ENCODE measurements at places on chromosomes 6 and 20.
A peak's percentile ranks its signal among the peaks of the same experiment; 100 is the strongest.

GRCh38 chr20:18728165-18728869, 85.3 kb upstream of the SCP2D1 start:
- no peak for DNase-seq

- no peak for DNase-seq
These were observed 631.4 kb downstream of the CDH26 start for GRCh38 chr20:60589623-60590022.

DNA sequence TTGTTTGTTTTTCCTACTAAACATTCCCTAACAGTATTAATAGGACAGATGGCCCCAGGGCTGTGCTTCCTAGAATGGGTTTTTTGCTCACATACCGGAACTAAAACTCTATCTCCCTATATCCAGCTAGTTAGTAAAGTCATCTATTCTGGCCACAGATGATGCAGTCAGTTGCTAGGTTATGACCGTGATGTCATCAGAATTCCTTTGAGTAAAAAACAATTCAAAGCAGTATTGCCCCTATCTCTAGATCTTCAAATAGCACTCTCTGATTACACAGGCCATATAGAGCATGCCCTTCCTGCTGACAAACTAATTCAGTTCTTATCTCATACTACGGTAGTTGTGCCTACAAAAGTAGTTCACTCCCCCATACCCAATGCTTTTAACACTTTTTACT, 17.9 kb upstream of the ZNF451 start:
- DNase-seq, result no peak

GRCh38 chr6:7258231-7258763, 54.7 kb downstream of the SSR1 start:
- DNase-seq, result no peak

DNA sequence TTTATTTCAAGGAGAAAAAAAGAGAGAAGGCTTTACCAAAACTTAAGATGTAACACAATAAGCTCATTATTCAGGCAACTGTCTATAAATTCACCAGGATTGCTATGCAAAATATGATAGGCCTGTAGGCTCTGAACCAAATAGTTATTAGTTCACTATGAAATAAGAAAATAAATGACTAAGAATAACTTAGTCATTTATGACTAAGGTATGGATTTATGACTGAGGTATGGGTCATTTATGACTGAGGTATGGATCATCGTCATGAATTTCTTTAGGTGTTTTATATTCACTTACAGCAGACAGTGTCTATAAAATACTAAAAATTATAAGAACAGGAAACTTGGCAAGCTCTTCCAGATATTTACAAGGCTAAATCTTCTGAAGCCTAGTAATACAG, 52.1 kb upstream of the SNX9 start:
- DNase-seq, result no peak

DNA sequence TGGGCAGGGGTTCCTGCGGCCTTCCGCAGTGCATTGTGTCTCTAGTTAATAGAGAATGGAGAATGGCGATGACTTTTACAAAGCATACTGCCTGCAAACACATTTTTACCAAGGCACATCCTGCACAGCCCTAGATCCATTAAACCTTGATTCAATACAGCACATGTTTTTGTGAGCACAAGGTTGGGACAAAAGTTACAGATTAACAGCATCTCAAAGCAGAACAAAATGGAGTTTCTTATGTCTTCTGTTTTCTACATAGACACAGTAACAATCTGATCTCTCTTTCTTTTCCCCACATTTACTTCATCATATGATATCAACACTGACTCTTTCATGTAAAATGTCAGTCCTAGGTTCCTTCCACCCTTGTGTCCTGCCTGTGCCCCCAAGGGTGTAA, 63.5 kb downstream of the GCNT2 start:
- no peak for DNase-seq

DNA sequence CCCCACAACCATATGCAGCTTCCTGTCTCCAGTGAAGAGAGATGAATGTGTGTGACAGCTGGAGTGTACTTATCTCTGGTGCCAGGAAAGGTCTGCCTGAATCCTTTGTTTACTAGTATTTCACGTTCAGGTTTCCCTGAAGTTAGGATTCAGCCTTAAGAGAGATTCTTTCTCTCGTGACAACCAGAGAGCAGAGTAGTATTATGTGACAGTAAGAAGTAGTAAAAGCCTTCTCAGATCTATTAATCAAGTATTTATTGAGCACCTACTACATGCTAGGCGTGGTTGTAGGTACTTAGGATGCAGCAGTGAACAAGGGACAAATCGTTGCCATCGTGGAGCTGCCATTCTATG, 949 bp downstream of the KIFC1 start:
- no peak for DNase-seq

DNA sequence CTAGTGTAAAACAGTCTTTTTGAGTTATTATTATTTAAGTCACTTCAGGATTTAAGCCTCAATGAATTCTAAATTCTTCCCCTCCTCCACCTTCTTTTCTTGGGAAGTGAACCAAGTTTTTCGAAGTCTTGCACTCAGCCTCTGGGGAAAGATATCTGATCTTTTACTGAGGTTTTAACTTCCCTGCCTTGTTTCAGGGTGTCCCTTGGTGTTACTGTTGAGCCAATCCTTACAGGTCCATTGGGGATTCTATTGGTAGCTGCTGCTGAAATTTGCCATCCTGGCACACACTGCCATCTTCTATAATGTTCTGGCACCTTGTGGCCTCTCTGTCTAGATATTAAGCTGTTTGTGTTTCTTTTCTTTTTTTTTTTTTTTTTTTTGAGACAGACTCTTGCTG, 31.7 kb downstream of the BEND6 start:
- DNase-seq, result no peak

GRCh38 chr6:51554029-51554428, 533.4 kb downstream of the PKHD1 start:
- DNase-seq, result no peak

- DNase-seq, result no peak
These were observed 511.1 kb upstream of the MAP3K7 start for GRCh38 chr6:91098006-91098405.

DNA sequence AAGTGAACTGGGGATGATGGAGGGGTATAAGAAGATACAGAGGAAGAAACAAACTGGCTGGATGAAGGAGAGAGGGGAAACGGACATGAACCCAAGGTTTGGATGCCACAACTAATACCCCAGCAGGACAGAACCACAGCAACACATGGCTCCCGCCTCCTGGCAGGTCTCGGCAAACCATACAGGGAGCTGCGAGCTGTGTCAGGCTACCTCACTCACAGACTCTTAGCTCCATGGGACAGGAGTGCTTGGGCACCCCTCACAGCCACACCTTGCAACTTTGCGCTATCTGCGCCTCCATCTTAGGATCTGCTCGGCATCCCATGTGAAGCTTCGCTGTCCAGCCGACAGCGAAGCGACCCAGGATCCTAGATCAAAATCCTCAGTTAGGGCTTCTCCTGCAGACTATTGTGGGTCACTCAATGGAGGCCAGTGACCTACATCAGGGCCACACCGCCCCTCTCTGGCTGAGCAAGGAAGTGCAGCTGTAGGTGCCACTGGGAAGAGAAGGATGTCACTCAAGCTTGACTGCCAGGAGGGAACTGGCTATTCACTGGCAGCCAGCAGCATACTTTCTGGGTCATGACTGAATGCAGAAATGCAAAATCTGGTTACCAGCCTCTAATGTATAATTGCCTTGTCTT, 174.4 kb upstream of the RIN2 start:
- peak; percentile 71 for DNase-seq
